ENCODE measurements at places on chromosomes 6 and 20.

GRCh38 chr6:36840432-36841403, 1.5 kb upstream of the CPNE5 start:
- DNase-seq = no peak

- no peak for DNase-seq
Observed at GRCh38 chr6:41690541-41691330, 44.7 kb downstream of the TFEB start.

DNA sequence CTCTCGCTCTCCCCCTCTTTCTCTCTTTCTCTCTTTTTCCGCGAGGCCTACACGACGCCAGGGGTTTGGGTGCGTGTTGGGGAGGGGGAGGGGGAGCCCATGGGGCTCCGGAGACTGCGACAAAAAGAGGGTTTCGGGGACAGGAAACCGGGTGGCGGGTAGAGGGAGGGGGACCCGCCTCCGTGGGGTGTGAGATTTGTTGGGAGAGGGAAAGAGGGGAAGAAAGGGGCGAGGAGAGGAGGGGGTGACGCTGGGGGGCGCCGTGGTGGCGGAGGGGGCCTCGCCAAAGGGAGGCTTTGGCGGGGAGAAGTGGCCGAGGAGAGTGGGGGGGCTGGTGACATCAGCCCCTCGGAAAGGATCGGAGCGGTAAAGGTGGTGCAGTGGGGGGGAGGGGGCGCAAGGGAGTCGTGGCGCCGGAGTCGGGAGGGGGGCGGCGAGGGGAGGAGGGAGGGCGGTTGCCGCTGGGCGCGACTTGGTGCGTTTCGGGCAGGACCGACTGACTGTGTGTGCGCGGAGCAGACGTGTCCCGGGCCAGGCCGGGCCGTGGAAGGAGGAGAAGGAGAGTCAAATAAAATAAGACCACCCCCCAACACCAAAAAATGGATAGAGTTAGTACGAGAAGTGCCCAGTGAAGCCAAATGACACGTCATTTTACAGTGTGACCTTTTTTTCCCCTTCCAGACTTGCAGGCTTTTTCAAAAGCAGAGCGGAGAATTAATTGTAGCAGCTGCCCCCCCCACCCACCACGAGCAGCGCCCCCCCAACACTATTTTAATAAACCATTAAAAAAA, 39.8 kb downstream of the GNAS start:
- DNase-seq = peak; percentile 90

DNA sequence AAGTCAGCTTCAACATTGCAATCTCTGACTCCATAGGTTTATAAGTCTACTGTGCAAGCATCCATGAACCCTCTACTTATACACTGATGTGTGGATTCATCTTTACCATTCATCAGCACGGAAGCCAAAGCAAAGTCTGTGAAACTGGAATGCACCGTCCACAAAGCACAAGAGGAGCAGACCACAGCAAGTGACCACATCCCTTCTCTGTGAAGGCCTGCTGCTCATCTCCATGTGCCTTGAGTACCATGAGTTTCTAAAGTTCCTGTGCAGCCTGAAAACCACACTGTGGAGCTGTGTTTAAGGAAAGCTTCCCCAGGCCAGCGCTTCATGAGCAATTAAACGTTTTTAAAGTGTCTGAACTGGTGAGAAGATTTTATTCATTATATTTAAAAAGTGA, 20.0 kb downstream of the GABRR1 start:
- DNase-seq = no peak

DNA sequence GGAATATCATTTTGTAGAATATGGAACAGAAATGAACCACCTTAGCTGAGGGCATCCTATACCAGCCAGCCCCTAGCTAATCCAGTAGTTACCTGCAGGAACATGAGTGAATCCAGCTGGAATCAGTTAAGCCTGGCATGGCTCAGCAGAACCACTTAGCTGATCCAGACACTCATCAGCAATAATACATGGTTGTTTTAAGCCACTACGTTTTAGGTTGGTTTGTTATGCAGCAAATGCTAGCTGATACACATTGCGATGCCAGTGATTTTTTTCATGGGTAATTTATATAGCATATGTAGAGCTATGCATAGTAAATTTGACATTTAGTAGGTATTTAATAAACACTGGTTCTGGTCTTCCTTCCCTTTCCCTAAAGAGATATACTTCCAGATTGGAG, 201.9 kb upstream of the JAG1 start:
- DNase-seq = no peak

GRCh38 chr6:130457605-130458004, 91.8 kb downstream of the TMEM200A start:
- no peak for DNase-seq

DNA sequence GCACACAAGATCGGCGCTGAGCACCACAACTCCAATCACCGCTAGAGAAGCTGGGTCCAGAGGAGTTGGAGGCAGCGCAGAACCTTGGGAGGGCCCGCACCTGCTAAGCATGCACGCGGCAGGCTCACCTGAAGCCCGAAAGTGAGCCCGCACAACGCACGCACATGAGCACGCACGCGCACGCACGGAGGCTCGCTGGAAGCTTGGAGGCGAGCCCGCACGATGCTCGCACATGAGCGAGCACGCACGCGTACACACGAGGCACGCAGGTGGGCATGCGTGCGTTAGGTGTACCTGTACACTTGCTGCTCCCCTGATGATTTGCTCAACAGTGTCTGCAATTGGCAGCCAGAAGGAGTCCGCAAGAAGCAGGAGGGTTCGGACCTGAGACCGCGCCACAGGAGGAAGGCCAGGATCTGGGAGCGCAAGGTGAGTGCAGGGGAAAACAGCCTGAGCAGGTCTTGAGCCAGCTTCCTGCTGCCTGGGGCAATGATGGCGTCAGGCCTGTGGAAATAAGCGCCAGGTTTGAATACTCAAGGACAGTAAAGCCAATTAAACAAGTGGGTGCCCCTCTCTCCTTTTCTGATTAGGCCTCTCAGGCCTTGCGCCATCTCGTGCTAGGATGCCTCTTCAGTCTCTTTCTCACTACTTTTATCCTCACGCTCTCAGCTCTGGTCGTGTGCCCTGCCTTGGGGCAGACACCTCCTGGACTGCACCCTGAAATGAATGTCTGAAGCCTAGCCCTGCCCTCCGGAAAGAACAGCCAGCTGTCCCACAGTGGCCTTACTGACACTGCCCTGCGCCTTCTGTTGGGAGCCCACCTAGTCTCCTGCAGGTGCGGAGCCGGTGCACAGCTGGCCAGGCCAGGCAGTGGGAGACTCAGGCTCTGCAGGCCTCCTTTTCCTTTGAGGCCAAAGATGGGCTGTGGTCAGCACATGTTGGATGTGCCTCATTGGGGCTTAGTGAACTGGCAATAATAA, 340.4 kb downstream of the CDC5L start:
- no peak for DNase-seq

DNA sequence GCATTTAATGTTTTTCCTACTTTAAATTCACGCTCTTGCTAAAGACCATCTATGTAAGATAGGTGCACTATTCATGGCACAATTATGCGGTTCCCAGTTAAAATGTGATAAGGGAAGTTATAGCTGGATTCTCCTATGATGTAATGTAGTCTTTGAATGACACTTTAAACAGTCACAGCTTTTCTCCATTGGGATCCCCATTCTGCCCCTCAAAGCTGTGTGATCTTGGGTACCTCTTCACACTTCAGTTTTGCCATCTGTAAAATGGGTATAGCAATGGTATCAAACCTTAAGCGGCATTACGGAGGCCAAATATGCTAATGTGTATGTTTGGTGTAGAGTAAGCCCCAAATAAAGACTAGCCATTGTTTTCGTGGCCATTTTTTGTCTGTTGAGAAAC, 64.7 kb upstream of the ZNF217 start:
- DNase-seq = no peak
